ENCODE measurements at places on chromosomes 4 and X.
A peak's percentile ranks its signal among the peaks of the same experiment; 100 is the strongest.

DNA sequence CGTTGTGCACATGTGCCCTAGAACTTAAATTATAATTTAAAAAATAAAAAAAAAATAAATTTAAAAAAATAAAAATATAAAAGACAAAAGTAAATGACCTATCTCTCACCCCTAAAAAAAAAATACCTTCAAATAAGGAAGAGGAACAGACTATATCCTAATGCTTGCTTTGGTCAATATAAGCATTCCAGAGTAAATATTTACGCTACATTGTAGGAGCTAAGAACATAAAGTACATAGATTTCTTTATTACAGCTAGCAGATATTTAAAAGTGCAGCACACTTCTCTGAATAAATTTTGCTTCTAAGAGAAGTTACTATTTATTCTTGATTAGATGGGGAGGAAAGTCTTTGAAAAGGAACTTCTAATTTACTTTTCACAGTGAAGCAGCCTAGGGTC is 24.5 kb upstream of the UGT2B11 start:
- DNase-seq, result no peak

GRCh38 chr4:102139132-102139573 is 206.1 kb downstream of the SLC39A8 start:
- no peak for DNase-seq

DNA sequence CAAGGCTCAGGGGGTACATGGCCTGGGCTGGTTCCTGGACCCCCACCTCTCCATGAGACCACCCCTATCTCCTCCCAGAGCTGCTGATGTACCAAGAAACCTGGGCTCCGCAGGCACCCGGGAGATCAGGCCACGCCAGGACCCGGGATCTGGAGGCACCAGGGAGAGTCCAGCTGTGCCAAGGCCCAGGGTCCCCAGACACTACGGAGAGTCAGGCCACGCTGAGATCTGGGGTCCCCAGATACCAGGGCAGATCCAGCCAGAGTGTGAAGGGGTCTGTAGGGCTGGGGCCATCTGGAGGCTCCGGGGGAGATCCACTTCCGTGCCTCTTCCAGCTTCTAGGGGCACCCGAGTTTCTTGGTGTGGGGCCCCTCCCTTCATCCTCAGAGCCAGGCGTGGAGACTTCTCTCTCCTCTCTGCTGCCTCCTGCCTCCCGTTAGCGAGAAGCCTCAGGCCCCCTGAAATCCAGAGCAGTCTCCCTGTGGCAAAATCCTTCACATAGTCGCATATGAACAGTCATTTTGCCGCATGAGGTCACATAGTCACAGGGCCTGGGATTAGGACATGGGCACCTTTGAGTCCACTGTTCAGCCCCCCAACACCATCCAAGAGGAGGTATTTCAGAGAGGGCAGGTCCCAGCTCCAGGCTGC is 9.7 kb downstream of the ABLIM2 start:
- DNase-seq, result no peak

GRCh38 chr4:45484740-45485139 is 639.1 kb downstream of the GABRG1 start:
- DNase-seq, result no peak

GRCh38 chr4:148730082-148730640 is 287.9 kb upstream of the NR3C2 start:
- no peak for DNase-seq

GRCh38 chr4:178671766-178672165 is 1229.5 kb upstream of the AGA start:
- no peak for DNase-seq

GRCh38 chr4:66558651-66559050 is 888.4 kb upstream of the EPHA5 start:
- DNase-seq, result no peak

DNA sequence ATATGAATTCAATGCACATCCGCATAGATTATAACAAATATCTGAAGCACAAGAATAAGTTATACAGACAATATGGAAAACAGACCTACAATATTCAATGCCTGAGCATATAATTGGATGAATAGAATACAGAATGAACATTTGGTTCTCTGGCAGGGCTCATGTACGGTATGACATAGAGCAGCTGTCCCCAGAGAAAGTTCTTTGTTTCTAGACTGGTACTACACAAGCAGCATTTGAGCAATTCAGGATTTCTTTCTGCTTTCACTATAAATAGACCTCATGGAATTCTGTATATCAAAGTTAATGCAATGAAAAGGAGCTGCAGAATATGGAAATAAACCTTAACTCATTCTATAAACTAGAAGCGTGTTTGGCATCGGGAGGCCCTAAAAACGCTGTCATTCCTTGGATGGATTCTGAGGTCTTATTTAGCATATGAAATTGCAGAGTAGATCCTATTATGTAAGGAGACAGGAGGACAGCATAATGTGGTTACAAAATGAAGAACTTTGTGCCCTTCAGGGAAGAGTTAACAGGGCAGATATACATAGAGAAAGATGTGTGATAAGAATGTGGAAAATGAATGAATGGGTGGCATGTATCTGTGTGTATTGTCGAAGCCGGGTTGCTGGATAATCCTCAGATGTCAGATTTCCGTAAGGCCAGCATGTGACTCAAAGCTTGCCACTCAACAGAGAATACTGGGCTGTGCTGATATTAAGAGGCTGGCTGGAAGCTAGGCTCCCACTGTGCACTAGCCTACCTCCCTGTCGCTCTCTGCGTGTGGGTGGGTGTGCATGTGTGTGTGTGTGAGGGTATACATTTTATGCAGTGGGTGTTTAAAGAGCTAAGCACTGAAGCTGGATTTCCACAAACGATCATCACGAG is 103.3 kb upstream of the SLC4A4 start:
- DNase-seq, result no peak

GRCh38 chr4:14264437-14264836 is 636.9 kb upstream of the BOD1L1 start:
- DNase-seq, result no peak

- no peak for DNase-seq
These were observed 12.6 kb downstream of the PPA2 start for GRCh38 chr4:105461221-105461620.

DNA sequence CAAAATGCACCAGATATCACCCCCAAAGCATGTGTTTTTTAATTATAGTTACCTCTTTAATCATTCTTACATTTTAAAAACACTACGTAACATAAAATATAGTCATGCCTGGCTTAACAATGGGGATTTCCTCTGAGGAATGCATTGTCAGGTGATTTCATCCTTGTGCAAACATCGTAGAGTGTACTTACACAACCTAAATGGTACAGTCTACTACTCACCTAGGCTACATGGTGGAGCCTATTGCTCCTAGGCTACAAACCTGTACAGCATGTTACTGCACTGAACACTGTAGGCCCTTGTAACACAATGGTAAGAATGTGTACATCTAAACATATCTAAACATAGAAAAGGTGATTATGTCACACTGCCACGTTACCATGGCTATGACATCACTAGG is 208.6 kb downstream of the SPOCK3 start:
- DNase-seq, result no peak

DNA sequence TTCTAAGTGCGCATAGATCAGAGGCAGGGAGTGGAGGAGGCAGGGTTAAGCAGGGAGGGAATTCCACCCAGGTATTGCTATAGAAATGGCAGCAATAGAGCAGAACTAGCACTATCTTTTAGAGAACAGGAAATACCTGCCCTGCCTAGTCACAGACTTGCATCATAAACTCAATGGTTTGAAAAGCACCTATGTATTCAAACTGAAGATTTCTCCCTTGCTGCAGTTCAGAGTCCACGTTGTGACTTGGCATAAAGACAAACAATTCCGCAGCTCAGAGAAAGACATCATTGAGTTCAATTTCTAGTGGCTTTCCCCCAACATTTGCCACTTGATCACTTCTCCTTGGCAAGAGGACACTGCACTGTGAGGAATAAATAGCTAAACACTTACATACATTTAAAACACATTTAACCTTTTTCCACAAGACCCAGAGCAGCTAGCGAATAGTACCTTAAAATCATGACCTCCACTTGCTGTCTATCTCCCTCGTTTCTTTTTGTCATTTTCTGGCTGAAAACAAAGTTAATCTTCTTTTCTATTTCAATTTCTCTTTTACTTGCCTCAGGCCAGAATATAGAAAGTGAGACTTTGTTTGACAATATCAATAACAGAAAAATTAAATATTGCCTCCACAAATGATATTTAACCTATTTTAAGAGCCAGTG is 42.4 kb downstream of the SLC7A11 start:
- DNase-seq, result peak; percentile 81

DNA sequence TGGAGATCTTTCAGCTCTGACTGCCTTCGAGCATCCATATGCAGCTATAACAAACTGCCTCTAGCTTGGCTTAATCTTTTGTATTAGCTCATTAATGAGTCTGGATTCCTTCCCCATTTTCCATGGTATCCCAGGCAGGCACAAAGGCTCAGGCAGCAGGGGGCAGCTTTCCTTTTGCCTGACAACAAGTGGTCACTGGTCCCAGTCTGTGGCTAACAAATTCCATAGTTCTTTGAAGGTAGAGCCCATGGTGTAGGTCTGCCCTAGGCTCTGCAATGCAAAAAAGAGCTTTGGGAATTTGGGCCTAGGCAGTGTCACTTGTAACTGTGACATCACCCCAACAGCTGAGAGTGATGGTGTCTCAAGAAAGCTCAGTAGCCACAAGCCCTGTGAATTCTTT is 234.4 kb upstream of the GPC4 start:
- DNase-seq, result no peak

DNA sequence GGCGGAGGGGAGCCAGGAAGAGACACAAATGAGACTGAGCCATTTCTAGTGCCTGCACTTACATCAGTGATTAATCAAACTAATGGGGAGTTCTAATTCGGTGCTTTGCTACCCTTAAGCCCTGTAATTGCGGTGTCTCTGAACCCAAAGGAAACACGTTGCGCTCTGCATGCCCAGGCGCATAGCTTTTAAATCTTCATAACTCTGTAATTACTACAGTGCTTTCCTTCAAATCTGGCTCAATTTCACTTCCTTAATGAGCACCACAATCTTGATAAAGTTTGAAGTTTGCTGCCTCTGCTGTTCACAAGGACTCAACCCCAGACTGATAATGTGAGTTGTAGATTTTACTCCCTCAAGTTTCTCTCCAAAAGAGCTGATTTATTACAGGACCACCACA is 5.7 kb upstream of the NHS start:
- DNase-seq, result no peak

DNA sequence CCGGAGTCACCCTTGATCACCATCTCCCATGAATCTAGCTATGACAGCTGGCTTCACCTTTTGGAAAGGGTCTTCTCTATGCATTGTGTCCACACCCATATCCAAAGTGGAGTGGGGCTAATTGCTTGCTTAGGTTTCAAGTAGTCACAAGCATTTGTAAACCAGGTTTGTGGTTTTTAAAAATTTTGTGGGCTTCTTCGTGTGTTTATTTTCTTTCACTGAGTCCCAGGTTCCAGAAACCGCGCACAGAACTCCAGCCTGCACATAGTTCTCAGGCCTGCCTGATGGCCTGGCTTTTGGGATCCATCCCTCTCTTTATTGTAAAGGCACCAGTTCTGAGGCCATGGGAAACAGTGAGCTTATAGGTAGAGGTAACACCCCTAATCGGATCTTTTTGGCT is 70.2 kb upstream of the TLR3 start:
- no peak for DNase-seq

- DNase-seq, result no peak
These were observed 274.6 kb upstream of the BOD1L1 start for GRCh38 chr4:13902146-13902545.

DNA sequence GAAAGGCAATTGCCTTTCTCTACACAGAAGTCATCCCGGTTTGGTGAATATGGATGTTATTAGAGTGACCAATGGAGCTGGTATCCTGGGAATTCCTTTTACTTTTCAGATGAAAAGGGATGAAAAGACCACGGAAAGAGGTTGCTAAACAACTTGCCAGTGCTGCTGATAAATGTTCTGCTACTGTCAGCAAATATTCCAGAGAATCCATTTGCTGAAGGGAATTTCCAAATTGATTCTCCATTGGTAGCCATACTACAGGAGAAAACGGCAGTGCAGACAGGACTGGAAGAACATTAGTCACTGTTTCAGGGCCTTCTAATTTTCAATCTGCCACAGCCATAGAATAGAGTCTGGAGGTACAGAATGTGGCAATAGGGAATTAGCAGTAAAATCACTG is 451.5 kb downstream of the PCDH11X start:
- DNase-seq, result no peak

DNA sequence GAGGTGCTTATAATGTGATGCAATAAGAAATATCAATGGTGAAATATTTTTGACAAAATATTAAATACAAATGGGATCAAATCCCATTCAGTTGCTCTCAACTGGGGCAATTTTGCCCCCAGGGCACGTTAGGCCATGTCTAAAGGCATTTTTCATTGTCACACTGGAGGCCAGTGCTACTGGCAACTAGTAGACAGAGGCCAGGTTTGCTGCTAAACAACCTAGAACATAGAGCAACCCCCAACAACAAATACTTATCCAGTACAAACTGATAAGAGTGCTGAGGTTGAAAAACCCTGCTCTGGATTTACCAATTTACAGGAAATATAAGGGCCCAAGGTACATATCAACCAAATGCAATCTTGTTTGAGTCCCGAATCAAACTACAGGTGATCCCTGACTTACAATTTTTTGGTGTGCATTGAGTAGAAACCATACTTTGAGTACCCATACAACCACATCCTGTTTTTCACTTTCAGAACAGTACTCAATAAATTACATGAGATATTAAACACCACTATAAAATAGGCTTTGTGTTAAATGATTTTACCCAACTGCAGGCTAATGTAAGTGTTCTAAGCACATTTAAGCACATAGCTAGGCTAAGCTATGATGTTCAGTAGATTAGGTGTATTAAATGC is 237.5 kb downstream of the HNRNPD start:
- no peak for DNase-seq

DNA sequence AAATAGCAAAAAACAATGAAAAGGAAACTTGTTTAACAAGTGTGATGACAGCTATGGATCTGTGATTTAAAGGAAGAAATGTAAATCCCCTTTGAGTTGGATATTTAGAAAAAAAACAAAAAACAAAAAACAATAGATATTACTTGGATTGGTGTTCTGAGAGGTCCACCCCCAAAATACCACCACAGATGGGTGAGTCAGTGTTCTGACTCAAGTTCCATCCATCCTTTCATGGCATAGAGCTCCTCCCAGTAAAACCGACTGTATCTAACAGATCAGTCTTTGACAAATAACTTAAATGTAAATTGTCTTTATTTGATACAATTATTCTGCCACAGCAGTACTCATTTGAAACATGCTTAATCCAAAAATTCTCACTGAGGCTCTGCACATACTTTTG is 27.4 kb downstream of the TMPRSS11B start:
- DNase-seq, result no peak

GRCh38 chrX:49230500-49231232 is 2.5 kb downstream of the CACNA1F start:
- DNase-seq, result peak; percentile 57

DNA sequence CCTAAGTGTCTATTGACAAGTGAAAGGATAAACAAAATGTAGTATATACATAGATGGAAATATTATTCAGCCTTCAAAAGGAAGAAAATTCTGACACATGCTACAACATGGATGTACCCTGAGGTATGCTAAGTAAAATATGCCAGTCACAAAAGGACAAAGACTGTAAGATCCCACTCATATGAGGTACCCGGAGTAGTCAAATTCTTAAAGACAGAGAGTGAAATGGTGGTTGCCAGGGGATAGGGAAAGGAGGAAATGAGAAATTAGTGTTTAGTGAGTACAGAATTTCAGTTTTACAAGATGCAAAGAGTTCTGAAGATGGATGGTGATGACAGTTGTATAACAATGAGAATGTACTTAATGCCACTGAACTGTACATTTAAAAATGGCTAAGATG is 102.3 kb upstream of the NAP1L5 start:
- DNase-seq, result no peak

GRCh38 chrX:131841496-131842437 is 181.3 kb upstream of the STK26 start:
- DNase-seq, result peak; percentile 58
